ENCODE measurements at places on chromosomes 1 and 21.
A peak's percentile ranks its signal among the peaks of the same experiment; 100 is the strongest.

- H3K27me3 ChIP-seq: peaks cover 91% of the 10 kb centered on the region
- no peak for DNase-seq
- H3K36me3 ChIP-seq: peaks cover 7% of the 10 kb centered on the region
- no peak overlapping the region for H3K4me3 ChIP-seq
- H3K4me1 ChIP-seq: peaks cover 18% of the 10 kb centered on the region
Measured at GRCh38 chr1:20480243-20480944, 5.6 kb downstream of the CAMK2N1 start.

DNA sequence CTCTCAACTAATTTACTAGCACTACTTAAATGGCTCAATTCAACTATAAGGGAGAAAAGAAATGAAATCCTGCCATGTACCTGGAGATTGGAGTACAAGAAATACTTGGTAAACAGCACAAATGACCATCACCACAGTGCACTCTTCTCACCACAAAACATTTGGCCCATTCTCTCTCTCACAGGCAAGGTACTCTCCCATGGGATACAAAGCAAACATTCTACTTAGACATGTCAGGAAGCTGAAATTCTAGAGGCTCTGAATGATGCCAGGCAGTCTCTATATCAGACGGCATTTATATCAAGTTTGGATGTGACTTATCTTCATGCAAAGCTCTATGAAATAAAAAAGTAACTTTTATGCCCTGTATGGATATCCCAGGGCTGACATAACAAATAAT, 72.5 kb downstream of the DPT start:
- no peak overlapping the region for H3K4me3 ChIP-seq
- H3K4me1 ChIP-seq: no peaks in the 10 kb centered on the region
- H3K27ac ChIP-seq: no peak overlapping the region
- no peaks in the 10 kb centered on the region for H3K36me3 ChIP-seq

DNA sequence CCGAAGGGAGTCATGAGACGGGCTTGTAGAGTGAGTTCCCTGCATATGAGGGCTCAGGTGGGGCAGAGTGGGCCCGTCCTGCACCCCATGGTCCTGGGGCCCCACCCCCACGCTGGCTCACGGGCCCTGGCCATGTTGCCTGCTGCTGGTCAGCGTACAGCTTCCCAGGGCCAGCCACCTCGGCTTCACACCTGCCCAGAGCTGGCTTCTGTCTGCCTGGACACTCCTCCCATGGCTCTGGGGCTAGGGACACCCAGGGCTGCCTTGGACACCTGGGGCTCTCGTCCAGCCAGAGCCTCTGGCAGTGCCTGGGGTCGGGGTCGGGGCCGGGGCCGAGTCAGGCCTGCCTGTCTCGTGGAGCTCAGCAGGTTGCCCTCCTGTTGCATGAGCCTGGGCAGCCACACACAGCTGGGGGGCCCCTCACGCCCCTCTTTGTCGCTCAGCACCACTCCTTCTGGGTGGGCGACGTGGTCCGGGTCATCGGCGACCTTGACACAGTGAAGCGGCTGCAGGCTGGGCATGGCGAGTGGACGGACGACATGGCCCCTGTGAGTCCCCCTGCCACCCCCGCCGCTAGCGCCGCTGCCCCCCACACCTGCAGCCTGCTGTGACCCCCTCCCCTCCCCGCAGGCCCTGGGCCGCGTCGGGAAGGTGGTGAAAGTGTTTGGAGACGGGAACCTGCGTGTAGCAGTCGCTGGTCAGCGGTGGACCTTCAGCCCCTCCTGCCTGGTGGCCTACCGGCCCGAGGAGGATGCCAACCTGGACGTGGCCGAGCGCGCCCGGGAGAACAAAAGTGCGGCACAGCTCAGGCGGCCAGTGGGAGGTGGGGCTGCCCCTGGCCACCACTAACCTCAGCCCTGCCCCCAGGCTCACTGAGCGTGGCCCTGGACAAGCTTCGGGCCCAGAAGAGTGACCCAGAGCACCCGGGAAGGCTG, 5.5 kb upstream of the MMP23B start:
- H3K4me1 ChIP-seq: peaks cover 8% of the 10 kb centered on the region
- peaks cover 13% of the 10 kb centered on the region for H3K36me3 ChIP-seq
- no peaks in the 10 kb centered on the region for H3K27me3 ChIP-seq

DNA sequence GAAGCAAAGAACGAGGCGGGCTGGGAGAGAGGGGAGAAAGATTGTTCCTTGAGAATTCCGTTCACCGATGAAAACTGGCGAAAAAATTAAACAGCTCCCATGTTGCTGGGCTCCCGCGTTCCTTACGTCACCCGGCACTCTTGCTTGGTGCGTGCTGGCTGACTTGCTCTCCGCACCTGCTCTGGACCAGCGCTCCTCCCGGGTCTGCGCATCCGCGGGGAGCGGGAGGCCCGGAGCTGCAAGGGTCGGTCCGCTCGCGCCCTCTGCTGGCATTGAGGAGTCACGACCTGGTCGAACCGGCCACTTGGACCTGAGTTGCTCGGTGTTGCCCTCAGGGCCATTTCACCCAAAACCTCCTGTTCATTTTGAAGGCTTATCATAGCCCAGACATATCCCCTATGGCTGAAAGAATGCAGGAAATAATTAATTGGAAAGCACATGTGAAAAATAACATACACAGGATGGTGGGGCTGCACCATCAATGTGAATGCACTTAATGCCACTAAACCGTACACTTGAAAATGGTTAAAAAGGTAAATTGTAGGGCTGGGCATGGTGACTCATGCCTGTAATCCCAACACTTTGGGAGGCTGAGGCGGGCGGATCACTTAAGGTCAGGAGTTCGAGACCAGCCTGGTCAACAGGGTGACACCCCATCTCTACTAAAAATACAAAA, 98.9 kb upstream of the BACE2 start:
- peaks cover 6% of the 10 kb centered on the region for H3K4me1 ChIP-seq
- H3K4me3 ChIP-seq: no peak overlapping the region
- DNase-seq: no peak
- no peaks in the 10 kb centered on the region for H3K36me3 ChIP-seq
- peaks cover 20% of the 10 kb centered on the region for H3K27me3 ChIP-seq
- H3K27ac ChIP-seq: no peak overlapping the region

- no peak for DNase-seq
- peaks cover 14% of the 10 kb centered on the region for H3K36me3 ChIP-seq
- peak overlapping the region; percentile 96 for H3K4me3 ChIP-seq
- peaks cover 21% of the 10 kb centered on the region for H3K4me1 ChIP-seq
- no peak overlapping the region for H3K27ac ChIP-seq
Measured at GRCh38 chr1:95071539-95071938, 1.2 kb downstream of the ALG14 start.

GRCh38 chr1:182616130-182617013, 12.2 kb upstream of the RGS16 start:
- H3K4me1 ChIP-seq: peaks cover 33% of the 10 kb centered on the region
- peak overlapping the region; percentile 60 for H3K4me3 ChIP-seq
- H3K36me3 ChIP-seq: peaks cover 9% of the 10 kb centered on the region
- H3K27ac ChIP-seq: peak overlapping the region; percentile 94

GRCh38 chr1:8061673-8062386, 35.7 kb upstream of the ERRFI1 start:
- DNase-seq: no peak
- no peaks in the 10 kb centered on the region for H3K36me3 ChIP-seq
- H3K27me3 ChIP-seq: peaks cover 6% of the 10 kb centered on the region
- H3K4me3 ChIP-seq: no peak overlapping the region
- no peaks in the 10 kb centered on the region for H3K4me1 ChIP-seq

DNA sequence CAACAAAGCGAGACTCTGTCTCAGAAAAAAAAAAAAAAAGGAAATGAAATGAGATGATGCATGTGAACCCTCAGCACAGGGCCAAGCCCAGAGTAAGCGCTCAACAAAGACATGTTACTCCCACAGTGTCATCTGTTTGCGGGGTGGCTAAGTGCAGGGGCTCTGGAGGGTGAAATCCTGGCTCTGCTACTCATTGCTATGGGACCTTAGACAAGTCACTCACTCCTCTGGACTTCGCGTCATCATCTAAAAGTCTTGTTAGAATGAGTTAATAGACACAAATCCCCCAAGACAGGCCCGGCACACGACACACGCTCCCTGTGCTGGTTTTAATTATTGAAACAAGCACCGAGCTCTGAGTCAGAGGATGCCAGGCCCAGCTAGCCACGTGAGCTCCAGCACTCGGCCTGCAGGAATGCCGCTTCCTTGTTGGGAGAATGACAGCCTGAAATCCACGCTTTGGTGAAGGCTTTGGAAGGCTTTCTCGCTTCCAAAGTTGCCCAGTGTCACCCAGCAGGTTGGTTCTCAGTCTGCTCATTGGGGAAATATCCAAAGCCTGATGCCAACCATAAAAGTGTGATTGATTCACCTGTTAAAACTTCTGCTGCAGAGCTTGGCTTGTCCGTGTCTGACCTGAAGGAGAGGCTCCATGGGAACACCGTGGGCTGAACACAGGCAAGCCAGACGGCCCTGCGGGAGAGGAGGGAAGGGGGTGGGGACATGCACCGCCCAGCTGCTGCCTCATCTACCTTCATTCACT, 36.7 kb upstream of the TARDBP start:
- H3K4me3 ChIP-seq: no peak overlapping the region
- peaks cover 2% of the 10 kb centered on the region for H3K36me3 ChIP-seq
- peaks cover 34% of the 10 kb centered on the region for H3K27me3 ChIP-seq
- H3K4me1 ChIP-seq: no peaks in the 10 kb centered on the region
- H3K27ac ChIP-seq: no peak overlapping the region

DNA sequence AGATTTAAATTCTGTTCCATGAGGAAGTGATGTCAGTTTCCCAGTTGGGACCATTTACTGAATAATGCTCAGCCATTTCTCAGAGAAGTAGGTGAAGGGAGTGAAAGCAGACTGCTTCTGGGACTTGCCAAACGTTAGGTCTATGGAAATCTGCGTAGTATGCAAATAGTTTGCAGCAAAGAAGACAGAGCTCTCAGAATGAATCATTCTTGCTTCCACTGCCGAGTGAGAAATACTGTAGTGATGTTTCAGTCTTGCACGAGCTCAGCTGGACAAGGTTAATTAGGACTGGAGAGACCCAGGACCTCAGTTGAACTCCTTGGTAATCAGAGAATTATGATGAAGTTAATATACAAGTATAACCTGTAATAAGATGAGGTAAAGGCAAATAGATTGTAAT, 317.7 kb upstream of the DAB1 start:
- H3K36me3 ChIP-seq: no peaks in the 10 kb centered on the region
- no peaks in the 10 kb centered on the region for H3K27me3 ChIP-seq
- H3K27ac ChIP-seq: no peak overlapping the region

- H3K27ac ChIP-seq: no peak overlapping the region
- H3K4me3 ChIP-seq: no peak overlapping the region
- DNase-seq: no peak
- H3K4me1 ChIP-seq: no peaks in the 10 kb centered on the region
Measured at GRCh38 chr1:47754221-47754620, 243.0 kb downstream of the TRABD2B start.

DNA sequence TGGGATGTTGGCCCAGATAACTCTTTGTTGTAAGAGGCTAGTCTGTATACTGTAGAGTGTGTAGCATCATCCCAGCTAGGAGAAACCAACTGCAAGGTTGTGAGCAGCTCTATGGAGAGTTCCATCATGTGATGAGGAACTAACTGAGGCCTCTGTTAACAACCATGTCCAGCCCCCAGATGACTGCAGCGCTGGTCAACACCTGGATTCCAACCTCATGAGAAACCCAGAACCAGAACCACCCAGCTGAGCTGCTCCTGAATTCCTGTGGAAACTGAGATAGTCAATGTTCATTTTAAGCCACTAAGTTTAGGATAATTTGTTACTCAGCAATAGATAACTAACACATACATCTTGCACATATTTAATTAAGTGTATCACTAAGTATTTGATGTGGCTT, 41.6 kb upstream of the SLC2A1 start:
- H3K27ac ChIP-seq: no peak overlapping the region
- no peak for DNase-seq
- H3K4me1 ChIP-seq: no peaks in the 10 kb centered on the region
- H3K36me3 ChIP-seq: no peaks in the 10 kb centered on the region
- no peak overlapping the region for H3K4me3 ChIP-seq

DNA sequence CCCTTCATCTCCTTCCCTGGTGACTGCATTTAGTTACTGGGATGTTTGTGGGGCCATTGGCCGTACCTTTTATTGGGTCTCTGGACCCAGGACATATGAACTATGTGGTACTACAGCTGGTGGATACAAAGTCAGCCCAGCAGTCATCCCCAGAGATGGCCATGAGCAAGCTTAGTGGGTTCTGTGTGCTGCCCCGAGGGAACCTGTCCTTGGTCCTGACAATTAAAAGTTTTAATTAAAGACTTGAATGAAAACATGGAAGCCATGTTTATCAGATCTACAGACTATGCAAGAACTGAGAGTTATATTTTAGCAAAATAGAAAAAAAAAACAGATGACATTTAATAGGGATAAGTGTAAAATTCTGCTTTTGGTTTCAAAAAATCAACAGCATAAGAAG, 2.8 kb upstream of the NES start:
- no peak for DNase-seq
- H3K4me1 ChIP-seq: peaks cover 13% of the 10 kb centered on the region
- H3K36me3 ChIP-seq: no peaks in the 10 kb centered on the region
- peaks cover 92% of the 10 kb centered on the region for H3K27me3 ChIP-seq
- no peak overlapping the region for H3K27ac ChIP-seq

DNA sequence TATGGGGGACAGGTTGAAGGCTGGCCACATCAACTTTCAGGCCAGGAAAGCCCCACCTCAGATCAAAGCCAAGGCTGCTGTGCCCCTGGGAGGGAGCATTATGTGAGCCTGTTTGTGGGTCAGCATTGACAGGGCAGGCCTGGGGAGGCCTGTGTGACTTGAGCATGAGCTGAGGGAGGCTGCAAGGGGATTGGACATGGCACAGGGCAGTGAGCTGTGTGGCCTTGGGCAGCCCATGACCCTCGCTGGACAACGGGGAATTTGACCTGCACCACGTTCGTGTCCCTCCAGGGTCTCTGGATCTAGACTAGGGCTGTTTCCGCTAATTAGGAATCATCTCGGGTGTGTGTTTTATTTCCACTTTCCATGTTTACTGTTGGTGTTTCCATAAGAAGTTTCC, 17.5 kb upstream of the LEFTY1 start:
- no peak overlapping the region for H3K27ac ChIP-seq
- no peaks in the 10 kb centered on the region for H3K27me3 ChIP-seq
- peaks cover 2% of the 10 kb centered on the region for H3K36me3 ChIP-seq
- DNase-seq: no peak

DNA sequence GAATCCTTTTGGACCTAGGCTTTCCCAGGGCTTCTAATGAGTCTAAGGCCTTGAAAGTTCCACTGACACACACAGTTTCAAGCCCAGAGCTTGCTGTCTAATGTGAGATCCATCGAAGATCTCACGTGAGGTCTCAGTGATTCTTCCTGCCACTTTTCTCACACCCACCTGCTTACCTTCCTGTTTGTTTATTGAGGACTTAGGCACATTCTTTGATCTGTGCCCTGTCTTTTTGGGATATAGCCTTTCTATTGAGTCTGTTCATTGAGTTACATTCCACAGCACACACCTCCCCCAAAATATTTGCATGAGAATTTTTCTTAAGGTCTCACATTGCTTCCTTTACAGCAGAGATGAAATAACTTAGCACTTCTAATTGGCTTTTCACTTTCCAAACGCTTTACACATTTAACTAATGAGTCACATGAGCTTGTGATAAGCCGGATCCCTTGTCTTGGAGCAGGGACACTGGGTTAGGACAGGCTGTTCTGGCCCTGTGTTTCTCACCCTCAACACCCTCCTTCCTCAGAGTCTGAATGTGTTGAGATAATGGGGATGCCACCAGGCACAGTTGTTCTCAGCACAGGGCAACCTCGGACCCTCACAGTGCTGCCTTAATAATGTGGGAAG, 288.3 kb downstream of the TM2D1 start:
- H3K27me3 ChIP-seq: no peaks in the 10 kb centered on the region
- no peak overlapping the region for H3K27ac ChIP-seq
- DNase-seq: no peak
- H3K36me3 ChIP-seq: no peaks in the 10 kb centered on the region

Data from central memory CD8-positive, alpha-beta T cell (primary cell).